Frontal cortex (tissue), 4 donors: ENCODE measurements at places on chromosomes 7 and 10.
A peak's percentile ranks its signal among the peaks of the same experiment; 100 is the strongest.

- DNase-seq, result no peak
Observed at GRCh38 chr7:129187681-129188371, 607 bp upstream of the SMO start.

GRCh38 chr10:117320050-117320665 lies 55.1 kb downstream of the PDZD8 start:
- peak; percentile 6 for DNase-seq

DNA sequence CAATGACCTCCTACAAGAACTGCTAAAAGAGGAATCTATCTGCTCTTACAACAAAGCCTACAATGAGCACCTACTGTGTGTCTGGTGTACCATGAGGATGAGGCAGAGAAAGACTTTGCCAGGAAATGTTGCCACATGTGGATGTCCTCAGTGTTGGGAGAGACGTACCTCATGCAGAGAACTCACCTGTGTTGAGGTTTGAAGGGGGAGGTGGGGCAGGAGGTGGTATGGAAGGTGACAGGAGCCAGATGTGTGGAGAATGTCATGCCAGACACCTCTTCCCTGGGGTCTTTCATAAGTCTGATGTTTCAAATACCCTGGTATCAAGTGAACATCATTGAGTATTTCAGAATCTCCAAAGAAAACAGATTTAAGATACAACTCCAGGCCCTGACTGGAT lies 220.1 kb upstream of the RNF32 start:
- no peak for DNase-seq

DNA sequence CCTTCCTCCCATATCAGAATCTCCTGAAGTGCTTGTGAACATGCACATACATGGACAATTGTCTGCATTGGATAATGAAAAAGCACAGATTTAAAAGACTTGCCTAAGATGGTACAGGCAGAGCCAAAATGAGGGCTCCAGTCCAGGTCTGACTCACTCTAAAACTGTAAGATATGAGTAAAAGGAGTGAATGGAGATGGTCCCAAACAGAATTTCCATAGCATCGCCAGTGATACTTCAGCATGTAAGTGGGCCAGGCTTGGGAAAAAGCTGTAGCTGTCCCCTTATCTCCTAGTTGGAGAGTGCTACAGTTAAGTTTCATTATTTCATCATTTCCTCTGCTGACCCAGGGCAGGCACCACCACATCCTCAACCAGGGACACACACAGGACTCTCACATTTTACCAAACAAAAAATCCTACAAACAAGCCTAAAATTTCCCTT lies 26.4 kb upstream of the IL6 start:
- DNase-seq, result no peak

DNA sequence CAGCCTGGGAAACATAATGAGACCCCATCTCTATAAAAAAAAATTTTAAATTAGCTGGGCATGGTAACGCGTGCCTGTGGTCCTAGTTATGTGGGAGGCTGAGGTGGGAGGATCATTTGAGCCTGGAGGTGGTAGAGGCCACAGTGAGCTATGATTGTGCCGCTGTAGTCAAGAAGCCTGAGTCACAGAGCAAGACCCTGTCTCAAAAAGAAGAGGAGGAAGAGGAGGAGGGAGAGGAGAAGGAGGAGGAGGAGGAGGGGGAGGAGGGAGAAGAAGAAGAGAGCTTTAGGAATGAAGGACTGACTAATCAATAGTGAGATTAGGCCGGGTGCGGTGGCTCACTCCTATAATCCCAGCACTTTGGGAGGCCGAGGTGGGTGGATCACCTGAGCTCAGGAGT lies 111.8 kb upstream of the KMT2E start:
- no peak for DNase-seq

DNA sequence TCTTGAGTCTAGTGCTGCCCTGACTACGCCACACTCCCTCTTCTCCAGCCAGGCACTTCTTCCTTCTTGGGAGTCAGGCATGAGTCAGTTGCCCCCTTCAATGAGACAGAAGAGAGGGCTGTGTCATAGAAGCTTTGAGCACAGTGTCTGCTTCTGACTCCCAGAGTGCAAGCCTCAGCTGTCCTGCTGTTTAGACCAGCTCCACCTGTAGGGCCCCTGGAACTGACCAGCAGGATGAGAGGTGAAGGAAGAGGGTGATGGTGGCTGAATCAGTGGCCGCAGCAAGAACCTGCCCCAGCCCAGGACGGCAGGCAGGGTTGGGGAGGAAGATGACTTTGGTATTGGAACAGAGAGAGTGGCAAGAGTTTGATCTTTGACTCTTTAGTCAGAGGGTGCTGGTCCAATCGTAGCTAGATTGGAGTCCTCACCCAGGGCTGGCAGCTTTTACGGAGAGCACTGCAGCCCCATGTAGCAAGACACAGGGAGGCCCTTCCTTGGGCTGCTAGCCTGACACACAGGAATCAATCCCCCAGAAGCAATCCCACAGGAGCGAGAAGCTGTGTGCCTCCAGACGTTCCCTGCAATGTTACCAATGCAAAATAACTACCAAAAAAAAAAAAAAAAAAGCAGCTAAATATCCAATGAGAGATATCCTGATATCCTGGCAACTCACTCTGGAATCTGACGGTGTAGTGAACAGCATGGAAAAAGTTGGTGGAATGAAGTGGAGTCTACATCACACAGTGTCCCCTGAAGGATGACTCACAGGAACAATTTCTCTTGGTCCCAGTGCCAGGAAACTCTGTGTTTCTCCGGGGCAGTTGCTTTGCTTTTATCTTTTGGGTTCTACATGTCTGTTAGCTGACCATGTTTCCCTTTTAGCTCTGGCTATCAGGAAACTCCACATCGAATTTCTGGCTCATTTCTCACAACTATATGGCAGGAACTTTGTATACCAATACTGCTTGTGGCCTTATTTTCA lies 6.9 kb downstream of the C10orf62 start:
- no peak for DNase-seq

DNA sequence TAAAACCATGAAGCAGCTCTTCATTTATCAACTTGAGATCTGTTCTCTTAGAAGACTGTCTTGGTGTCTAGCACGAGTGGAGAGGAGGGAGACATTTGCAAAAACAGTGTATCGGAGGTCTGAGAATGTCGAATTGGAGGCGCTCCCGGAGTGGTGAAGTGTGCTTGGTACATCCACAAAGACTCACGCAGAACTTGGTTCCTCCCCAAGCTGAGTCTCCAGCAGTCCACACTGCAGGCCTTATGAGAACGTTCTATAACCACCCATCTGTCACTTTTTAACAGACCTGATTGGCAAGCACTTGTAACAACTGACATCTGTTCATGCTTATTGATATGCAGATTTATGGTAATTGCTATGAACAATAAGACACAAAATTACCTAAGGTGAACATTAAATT lies 261.6 kb downstream of the CELF2 start:
- no peak for DNase-seq

DNA sequence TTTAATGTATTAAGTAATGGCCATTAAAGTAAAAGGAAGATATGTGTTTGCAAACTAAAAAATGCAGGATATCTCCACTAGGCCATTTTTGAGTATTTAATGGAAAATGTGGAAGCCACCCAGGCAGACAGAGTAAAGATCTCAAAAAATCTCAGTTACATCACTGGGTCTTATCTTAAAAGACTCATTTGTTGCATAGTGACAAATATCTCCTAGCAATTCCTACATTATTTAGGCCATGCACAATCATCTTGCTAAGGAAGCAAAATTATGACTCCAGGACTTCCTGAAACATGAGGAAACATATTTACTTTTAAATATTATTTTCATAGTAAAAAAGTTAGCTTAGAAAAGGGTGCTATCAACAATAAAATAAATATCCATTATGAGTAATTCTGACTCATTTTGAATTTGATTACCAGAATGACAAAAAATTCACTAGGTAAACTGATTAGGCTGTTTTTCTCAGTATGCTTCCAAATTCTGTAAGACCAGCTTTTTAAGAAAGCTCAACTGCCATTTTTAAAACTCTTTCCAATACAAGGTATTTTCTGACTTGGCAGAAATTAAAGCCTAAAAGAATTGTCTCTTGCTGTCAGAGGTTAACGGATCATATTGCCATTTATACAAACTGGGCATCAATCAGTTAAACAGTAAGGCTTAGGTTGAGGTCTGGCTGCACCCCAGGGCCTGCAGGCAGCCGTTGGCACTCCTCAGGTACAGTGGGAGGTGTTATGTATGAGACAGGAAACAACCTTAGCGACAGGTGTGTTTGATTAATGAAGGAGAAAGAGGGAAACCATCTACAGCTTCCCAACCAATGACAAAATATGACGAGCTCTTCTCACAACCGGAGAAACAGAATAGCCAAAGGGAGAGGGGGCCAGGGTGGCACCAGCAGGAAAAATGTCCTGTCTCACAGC lies 31.8 kb downstream of the PCLO start:
- DNase-seq, result no peak

DNA sequence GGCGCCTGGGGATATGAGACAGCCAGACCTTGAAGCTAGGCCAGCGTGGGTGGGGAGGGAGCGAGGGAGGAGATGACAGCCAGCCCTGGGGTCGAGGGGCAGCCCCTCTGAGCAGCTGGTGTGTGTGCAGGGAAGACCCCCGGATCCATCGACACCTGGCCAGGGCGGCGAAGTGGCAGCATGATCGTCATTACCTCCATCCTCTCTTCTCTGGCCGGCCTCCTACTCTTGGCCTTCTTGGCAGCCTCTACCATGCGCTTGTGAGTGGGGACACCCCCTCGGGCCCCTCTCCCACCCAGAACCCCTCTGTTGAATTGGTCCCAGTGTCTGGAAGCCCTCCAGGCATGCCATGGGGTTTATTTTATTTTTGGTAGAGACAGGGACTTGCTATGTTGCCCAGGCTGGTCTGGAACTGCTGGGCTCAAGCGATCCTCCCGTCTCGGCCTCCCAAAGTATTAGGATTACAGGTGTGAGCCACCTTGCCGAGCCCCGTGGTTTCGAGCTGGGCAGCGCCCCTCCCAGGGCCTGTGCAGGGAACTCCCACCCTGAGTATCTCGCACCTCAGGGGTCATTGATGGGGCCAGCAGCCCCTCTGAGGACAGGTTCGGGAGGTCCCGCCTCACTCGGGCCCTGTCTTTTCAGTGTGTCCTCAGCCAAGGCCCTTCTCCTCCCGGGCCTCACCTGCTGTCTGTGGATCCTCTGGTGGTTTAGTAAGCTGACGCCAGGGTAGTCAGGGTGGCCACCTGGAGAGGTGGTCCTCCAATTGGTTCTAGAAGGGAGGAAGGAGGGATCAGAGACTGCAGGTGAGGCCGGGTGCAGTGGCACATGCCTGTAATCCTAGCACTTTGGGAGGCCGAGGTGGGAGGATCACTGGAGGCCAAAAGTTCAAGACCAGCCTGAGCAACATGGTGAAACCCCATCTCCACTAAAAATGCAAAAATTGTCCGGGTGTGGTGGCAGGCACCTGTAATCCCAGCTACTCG lies 3.8 kb downstream of the UPK3B start:
- no peak for DNase-seq

- DNase-seq, result no peak
Observed at GRCh38 chr10:67988606-67989005, 86.5 kb downstream of the HERC4 start.

DNA sequence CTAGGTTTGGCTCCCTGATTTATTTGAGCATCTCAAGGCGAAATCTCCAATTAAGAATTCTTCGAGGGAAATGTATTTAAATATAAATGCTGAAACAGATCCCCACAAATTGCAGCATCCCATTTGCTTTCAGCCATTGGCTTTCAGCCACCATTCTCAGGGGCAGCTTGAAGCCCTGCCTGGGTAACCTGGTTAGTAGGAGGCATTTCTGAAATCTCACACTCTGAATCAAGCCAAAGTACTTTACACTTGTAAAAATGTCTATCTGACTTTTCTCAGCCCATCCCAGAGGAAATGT lies 49.1 kb downstream of the GCC1 start:
- DNase-seq, result no peak

GRCh38 chr7:20784388-20785156 lies 2.1 kb downstream of the SP8 start:
- DNase-seq, result no peak

DNA sequence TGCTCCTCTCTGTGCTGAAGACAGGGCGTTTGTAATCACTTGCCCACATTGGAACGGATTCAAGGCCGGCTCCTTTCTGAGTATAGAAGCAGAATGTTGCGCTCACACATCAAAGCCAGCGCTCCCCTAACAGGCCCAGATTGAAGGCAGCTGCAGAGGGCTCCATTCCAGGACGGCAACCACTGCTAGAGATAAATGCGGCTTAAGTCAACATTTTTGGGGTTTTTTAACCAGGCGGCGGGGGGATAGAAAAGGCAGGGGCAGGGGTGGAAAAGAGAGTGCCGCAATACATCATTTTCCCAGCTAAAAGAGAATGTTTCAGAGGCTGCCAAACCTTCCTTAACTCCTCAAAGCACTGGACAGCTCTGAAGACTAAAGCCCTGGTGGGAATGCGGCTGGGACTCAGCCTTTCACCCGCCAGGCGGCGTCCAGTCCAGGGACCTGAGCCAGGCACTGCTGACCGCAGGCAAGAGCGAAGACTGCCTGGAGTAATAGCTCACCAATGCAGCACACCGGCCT lies 189.6 kb downstream of the TNS3 start:
- no peak for DNase-seq

- DNase-seq, result no peak
Observed at GRCh38 chr7:69309601-69310000, 288.7 kb upstream of the AUTS2 start.

GRCh38 chr7:139916717-139917395 lies 87.8 kb downstream of the TBXAS1 start:
- DNase-seq, result no peak

DNA sequence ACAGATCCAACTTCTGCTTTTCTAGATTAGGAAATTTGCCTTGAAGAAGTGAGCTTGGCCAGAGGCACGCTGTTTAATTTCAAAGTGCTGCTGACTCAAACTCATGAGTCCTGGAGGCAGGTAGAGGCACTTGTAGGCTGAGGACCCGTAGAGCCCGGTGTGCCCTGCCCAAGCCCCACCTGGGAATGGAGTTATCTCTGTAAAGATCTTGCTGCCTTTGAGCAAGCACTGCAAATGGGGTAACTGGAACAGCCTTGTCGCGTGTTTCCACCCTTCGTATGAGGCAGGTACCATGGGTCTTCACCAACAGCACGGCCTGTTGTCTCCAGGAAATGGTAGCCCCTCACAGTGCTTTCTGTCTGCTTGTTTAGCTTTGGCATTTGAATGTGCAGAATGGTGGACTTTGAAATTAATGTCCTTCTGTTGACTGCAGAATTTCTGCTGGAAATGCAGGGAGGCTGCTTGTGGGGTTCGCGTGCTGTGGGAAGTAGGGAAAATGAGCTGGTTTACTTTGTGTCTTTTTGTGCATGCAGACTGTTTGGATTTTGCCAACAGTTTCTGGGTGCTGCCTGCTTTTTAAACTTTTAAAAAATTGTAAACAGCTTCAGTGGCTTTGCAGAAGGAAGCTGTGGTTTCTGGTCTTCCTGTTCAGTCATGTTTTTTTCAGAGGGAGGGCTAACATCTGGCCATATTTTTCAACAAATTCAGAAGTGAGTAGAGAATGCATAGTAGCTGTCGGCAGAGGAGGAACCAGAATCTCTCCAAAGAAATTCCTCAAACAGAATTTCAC lies 27.2 kb downstream of the CCM2 start:
- no peak for DNase-seq

GRCh38 chr7:85896531-85896930 lies 709.7 kb upstream of the SEMA3D start:
- no peak for DNase-seq

GRCh38 chr7:73482746-73483145 lies 39.3 kb downstream of the BAZ1B start:
- DNase-seq, result no peak
